Esophagus muscularis mucosa (tissue), 4 donors: ENCODE measurements at places on chromosomes 5 and 9.
A peak's percentile ranks its signal among the peaks of the same experiment; 100 is the strongest.

GRCh38 chr9:22037954-22038690 is 29.0 kb upstream of the CDKN2B start:
- H3K4me3 ChIP-seq: no peak overlapping the region
- no peak for DNase-seq
- H3K36me3 ChIP-seq: no peaks in the 10 kb centered on the region

- H3K36me3 ChIP-seq: no peaks in the 10 kb centered on the region
- no peak overlapping the region for H3K4me3 ChIP-seq
- no peak for DNase-seq
- no peak overlapping the region for H3K27ac ChIP-seq
- H3K27me3 ChIP-seq: no peaks in the 10 kb centered on the region
- H3K4me1 ChIP-seq: no peaks in the 10 kb centered on the region
Measured at GRCh38 chr9:101912698-101913097, 174.3 kb upstream of the GRIN3A start.

- no peaks in the 10 kb centered on the region for H3K36me3 ChIP-seq
- DNase-seq: no peak
- no peaks in the 10 kb centered on the region for H3K27me3 ChIP-seq
- no peak overlapping the region for H3K4me3 ChIP-seq
- no peak overlapping the region for H3K27ac ChIP-seq
Measured at GRCh38 chr9:71147368-71147767, 25.9 kb upstream of the TRPM3 start.

- H3K27me3 ChIP-seq: no peaks in the 10 kb centered on the region
- peaks cover 56% of the 10 kb centered on the region for H3K4me1 ChIP-seq
- peak overlapping the region; percentile 97 for H3K27ac ChIP-seq
- H3K4me3 ChIP-seq: no peak overlapping the region
- H3K36me3 ChIP-seq: no peaks in the 10 kb centered on the region
Measured at GRCh38 chr5:172731680-172732074, 39.3 kb downstream of the DUSP1 start.

DNA sequence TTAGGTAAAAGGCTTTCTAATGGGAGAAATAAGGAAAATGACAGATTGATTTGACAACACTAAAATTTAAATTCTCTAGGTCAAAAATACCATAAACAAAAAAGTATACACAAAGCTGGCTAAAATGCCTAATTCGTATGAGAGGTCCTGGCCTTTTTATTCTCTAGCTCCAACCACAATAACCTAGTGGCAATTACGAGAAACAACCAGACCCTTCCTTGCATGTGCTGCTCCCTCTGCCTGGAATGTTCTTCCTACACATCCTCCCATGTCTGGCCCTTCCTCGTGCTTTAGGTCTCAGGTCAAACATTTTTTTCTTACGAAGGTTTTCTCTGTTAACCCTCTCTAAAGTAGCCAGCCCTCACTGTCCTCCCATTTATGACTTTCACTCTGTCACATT is 176.4 kb upstream of the PLPPR1 start:
- no peak for DNase-seq
- no peak overlapping the region for H3K27ac ChIP-seq
- H3K4me3 ChIP-seq: no peak overlapping the region
- H3K36me3 ChIP-seq: no peaks in the 10 kb centered on the region

GRCh38 chr5:158538506-158539074 is 561.1 kb downstream of the EBF1 start:
- H3K4me1 ChIP-seq: no peaks in the 10 kb centered on the region
- H3K27me3 ChIP-seq: no peaks in the 10 kb centered on the region
- H3K27ac ChIP-seq: no peak overlapping the region
- no peaks in the 10 kb centered on the region for H3K36me3 ChIP-seq

DNA sequence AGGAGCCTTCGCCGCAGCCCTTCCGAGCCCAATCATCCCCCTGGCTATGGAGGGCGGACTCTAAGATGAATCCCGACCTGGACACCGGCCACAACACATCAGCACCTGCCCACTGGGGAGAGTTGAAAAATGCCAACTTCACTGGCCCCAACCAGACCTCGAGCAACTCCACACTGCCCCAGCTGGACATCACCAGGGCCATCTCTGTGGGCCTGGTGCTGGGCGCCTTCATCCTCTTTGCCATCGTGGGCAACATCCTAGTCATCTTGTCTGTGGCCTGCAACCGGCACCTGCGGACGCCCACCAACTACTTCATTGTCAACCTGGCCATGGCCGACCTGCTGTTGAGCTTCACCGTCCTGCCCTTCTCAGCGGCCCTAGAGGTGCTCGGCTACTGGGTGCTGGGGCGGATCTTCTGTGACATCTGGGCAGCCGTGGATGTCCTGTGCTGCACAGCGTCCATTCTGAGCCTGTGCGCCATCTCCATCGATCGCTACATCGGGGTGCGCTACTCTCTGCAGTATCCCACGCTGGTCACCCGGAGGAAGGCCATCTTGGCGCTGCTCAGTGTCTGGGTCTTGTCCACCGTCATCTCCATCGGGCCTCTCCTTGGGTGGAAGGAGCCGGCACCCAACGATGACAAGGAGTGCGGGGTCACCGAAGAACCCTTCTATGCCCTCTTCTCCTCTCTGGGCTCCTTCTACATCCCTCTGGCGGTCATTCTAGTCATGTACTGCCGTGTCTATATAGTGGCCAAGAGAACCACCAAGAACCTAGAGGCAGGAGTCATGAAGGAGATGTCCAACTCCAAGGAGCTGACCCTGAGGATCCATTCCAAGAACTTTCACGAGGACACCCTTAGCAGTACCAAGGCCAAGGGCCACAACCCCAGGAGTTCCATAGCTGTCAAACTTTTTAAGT is 819 bp downstream of the ADRA1B start:
- H3K36me3 ChIP-seq: no peaks in the 10 kb centered on the region
- peak overlapping the region; percentile 62 for H3K27ac ChIP-seq
- H3K4me1 ChIP-seq: peaks cover 32% of the 10 kb centered on the region
- peak overlapping the region; percentile 52 for H3K4me3 ChIP-seq
- no peak for DNase-seq
- no peaks in the 10 kb centered on the region for H3K27me3 ChIP-seq

DNA sequence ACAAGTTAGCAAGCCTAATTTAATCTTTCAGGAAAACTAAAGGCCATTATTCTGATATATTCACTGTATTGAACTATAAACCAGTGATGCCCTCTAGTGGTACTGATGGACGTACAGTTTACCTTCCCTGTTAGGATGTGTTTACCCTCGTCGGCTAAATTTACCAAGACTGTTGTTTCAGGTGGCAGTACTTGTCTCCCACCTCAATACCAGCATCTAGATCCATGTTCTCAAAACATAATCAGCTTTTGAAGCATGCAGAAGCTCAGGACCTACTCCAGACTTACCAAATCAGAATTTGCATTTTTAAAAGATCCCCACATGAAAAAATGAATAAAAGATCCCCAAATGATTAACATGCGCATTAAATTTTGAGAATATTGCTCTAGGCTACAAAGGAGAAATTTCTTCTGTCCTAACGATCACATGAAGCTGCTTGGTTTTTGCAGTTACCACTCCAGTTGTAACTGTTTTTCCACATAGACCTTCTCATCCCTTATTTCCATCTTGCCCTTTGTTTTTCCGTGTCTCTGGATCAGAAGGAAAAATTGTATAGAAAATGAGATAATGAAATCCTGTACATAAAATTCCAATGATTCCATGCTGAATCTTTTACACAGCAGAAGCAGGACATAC is 3.2 kb upstream of the BAAT start:
- no peak overlapping the region for H3K27ac ChIP-seq
- no peaks in the 10 kb centered on the region for H3K27me3 ChIP-seq
- H3K4me1 ChIP-seq: no peaks in the 10 kb centered on the region
- DNase-seq: no peak

DNA sequence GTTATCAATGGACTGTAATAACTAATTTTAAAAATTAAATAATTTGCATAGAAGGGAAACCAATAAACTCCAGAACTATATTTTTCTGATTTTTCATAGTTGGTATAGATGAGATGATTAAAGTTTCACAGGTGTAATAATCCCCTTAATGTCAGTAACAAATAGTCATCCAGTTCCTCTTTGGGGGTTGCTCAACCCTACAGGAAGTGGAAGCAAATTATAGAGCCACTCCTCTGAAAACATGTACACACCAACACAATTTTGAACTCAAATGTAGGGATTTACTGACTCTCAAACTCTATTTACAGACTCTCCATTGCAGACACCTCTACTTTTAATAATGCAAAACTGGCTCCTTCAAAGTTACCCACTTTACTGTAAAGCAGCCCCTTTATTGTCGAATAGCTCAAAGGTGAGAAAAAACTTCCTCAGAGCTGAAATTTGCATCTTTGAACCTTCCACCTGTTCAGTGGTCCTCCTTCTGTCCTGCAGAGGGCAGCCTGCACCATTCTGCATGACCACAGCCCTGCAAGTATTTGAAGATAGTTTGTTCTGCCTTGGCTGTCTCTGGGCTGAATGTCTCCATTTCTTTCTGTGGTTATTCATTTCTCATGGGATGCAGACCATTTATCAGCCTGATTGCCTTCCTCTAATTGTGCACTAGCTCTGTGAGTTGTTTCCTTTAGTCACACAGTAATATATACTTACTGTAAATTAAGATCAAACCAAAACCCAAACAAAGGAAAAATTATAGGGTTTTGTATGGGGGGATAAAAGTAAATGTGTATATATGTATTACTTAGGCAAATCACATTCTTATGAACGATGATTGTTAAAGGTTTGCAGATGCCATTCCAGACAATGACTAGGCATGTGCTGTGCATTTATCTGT is 383.2 kb upstream of the SGCD start:
- no peak for DNase-seq
- H3K27me3 ChIP-seq: no peaks in the 10 kb centered on the region
- H3K4me1 ChIP-seq: no peaks in the 10 kb centered on the region
- H3K4me3 ChIP-seq: no peak overlapping the region
- H3K36me3 ChIP-seq: no peaks in the 10 kb centered on the region
- H3K27ac ChIP-seq: no peak overlapping the region

DNA sequence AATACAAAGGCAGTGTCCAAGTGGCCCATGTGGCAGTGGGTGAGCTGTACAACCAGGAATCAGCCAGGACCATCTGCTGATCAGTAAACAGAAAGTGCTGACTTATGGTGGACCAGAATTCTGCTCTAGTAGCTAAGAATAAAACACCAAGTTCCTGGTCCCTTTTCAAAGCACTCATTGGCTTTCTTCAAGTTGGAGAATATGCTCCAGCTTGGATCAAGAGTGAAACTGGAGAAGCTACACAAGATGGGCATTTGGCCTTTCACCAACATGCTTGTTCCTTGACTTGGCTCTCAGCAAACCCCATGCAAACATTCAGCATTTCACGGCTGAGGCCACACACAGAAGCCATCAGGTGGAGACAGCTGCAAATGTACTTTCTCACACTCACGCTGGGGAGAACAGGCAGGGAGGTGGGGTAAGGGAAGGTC is 32.1 kb downstream of the MARCHF3 start:
- H3K27ac ChIP-seq: no peak overlapping the region
- no peaks in the 10 kb centered on the region for H3K36me3 ChIP-seq
- no peak for DNase-seq
- no peak overlapping the region for H3K4me3 ChIP-seq
- peaks cover 28% of the 10 kb centered on the region for H3K4me1 ChIP-seq

DNA sequence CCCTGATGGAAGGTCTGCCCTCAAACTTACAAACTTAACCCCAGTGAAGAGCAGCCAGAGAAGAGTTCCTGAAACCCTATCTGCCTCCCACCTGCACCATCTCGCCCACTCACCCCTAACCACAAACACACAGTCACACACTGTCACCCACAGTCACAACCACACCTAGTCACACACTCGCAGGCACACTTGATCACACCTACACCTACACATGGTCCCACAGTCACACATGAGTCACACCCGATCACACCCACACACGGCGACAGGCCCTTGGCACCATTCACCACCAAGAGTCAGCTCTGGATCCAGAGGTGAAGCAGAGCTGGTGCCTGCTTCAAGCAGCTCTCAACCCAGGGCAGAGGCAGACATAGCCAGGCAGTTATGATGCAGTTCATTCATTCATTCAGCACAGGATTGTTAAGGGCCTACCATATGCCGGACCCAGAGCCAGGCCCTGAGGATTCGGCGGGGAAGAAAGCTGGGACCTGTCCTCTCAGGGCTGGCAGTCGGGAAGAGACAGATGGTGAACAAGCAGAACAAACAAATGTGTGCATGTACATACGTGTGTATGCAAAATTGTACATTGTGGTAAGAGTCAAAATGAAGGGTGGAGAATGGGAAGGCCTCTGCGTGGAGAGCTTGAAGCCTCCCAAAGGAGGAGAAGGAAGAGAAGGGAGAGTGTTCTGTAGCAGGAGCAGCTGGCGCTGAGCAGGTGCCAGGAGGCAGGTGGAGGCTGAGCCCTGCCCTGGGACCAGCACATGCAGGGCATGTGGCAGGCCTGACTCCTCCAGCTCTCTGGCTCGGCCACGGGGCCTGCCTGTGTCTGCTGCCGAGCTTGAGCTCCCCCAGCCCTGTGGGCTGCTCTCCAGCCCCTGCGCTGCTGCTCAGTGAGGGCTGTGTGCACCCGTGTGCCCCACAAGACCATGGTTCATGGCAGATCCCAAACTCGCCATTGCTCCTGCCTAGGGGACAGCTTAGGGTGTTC is 6.4 kb downstream of the TSPAN17 start:
- peaks cover 50% of the 10 kb centered on the region for H3K36me3 ChIP-seq
- H3K27me3 ChIP-seq: no peaks in the 10 kb centered on the region
- no peak overlapping the region for H3K4me3 ChIP-seq
- no peak for DNase-seq

GRCh38 chr5:10145923-10146401 is 103.7 kb downstream of the ATPSCKMT start:
- no peak for DNase-seq
- no peaks in the 10 kb centered on the region for H3K36me3 ChIP-seq
- no peak overlapping the region for H3K27ac ChIP-seq
- H3K4me1 ChIP-seq: no peaks in the 10 kb centered on the region
- peaks cover 5% of the 10 kb centered on the region for H3K27me3 ChIP-seq
- H3K4me3 ChIP-seq: no peak overlapping the region

DNA sequence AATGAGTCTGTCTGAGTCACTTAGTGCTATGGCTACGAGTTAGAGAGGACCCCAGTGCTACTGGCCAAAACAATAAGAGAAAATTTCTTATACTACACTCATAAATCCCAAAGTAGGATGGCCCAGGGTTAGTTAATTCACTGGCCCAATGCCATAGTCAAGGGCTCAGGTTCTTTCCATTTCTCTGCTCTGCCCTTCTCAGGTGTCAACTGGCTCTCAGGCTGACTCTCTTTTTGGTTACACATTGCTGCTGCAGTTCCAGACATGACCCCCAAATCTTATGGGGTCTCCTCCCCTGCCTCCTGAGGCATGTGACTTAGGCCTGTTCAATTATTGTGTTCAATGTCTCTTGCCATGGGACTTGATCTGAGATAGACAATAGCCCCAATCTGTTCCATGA is 70.4 kb downstream of the ARHGEF37 start:
- H3K36me3 ChIP-seq: no peaks in the 10 kb centered on the region
- H3K27me3 ChIP-seq: no peaks in the 10 kb centered on the region
- H3K4me1 ChIP-seq: peaks cover 3% of the 10 kb centered on the region

DNA sequence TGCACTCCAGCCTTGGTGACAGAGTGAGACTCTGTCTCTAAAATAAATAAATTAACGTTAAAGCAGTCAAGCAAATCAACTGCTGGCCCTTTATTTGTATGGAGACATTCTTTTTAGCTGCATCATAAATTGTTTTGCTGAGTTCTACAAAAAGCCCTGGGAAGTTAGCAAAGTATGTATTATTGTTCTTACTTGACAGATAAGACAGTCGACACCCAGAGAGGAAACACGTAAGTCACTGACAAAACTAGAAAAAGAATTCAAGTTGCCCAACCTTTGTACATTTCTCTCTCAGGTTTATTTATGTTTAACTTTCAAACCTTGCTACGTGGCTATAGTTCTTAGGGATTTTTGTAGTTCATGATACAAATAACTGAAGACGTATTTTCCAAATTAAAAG is 40.4 kb upstream of the MACIR start:
- no peak for DNase-seq
- no peak overlapping the region for H3K4me3 ChIP-seq
- no peak overlapping the region for H3K27ac ChIP-seq
- H3K4me1 ChIP-seq: no peaks in the 10 kb centered on the region
- H3K27me3 ChIP-seq: no peaks in the 10 kb centered on the region
- H3K36me3 ChIP-seq: no peaks in the 10 kb centered on the region
